ENCODE measurements at places on chromosomes 12 and 14. TPM values are rescaled to one million over a fixed set of nuclear protein-coding genes. Genes with fewer than 3 reads are reported as not detected.

The RDH12 gene
- polyA plus RNA-seq: not detected

The OTOGL gene
- not detected for polyA plus RNA-seq

The TROAP gene
- polyA plus RNA-seq: not detected

The RPL10L gene
- polyA plus RNA-seq: not detected

The RFX4 gene
- polyA plus RNA-seq: not detected

The RNASE3 gene
- 13.8 TPM for polyA plus RNA-seq

The MYG1 gene
- 49.3 TPM for polyA plus RNA-seq

The CCDC175 gene
- polyA plus RNA-seq: not detected

The GARIN6 gene
- not detected for polyA plus RNA-seq

The RNF31 gene
- polyA plus RNA-seq: 43.0 TPM

The POLE2 gene
- 0.47 TPM for polyA plus RNA-seq

GRCh38 chr14:38989922-38990546 is 113.0 kb downstream of the SEC23A start:
- DNase-seq: peak; percentile 5

DNA sequence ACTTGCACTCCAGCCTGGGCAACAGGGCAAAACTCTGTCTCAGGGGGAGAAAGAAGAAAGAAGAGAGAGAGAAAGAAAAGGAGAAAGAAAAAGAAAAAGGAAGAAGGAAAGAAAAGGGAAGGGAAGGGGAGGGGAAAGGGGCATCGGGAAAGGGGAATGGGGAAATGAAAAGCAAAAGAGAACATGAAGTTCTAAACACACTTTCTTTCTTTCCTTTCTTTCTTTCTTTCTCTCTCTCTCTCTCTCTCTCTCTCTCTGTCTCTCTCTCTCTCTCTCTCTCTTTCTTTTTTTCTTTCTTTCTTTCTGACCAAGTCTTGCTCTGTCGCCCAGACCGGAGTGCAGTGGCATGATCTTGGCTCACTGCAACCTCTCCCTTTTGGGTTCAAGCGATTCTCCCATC is 76.9 kb downstream of the RPS6KA5 start:
- no peak for DNase-seq

- DNase-seq: no peak
Measured at GRCh38 chr12:28955491-28955890, 193.6 kb upstream of the FAR2 start.

- no peak for DNase-seq
Measured at GRCh38 chr14:64074961-64075612, 219.1 kb downstream of the ESR2 start.

DNA sequence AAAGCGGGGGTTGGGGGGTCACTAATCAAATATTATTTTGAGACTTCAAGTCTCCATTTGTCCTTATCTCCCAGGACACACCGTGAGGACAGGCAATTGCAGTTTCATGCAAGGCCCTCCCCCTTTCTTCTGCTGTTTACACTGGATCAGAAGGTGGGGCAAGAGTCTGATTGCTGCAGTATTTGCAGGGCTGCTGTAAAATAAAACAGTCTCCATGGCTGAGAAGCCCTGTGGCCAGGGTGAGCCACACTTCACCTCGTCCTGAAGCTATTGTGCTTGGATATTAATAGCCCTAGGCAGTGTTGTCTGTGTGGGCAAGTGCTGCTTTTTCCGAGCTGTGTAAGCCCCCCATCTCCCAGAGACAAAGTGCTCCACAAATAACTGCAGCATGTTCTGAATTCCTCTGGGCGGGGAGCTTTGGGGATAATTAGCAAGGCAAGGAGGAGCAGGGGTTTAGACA is 187.4 kb upstream of the NTF3 start:
- no peak for DNase-seq

DNA sequence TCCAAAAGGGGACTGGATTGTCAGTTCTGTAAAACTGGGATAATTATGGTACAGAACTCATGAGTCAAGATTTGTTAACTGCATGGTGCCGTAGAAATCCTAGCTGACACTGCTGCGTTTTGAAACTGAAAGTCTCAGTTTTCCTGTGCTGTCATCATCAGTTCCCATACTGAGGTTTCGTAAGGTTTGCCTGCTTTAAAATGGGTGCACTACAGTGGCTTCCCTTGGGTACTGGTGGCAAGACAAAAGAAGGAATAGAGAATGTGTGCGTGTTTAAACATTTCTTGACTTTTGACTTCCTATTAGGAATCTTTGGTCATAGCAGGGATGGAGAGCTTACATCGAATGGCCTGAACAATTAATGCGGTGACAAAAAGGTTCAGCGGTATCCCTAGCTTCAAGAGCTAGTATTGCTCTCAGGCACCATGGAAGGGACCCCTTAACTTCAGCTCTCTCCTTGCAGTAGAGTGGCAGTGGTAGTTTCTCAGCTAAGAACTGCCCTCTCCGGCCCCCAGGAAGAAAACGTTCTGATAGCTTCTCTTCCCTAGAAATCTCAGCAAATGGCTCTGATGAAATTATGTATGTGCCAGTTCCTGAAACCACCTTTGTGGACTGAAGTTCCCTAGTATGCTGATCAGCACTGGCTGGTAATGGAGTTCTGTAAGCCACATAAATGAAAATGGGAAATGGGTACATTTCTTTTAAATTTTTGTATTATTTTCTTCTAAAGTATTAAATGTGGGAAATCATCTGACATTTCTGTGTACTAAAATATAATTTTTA is 28.9 kb downstream of the ANO6 start:
- DNase-seq: peak; percentile 89

DNA sequence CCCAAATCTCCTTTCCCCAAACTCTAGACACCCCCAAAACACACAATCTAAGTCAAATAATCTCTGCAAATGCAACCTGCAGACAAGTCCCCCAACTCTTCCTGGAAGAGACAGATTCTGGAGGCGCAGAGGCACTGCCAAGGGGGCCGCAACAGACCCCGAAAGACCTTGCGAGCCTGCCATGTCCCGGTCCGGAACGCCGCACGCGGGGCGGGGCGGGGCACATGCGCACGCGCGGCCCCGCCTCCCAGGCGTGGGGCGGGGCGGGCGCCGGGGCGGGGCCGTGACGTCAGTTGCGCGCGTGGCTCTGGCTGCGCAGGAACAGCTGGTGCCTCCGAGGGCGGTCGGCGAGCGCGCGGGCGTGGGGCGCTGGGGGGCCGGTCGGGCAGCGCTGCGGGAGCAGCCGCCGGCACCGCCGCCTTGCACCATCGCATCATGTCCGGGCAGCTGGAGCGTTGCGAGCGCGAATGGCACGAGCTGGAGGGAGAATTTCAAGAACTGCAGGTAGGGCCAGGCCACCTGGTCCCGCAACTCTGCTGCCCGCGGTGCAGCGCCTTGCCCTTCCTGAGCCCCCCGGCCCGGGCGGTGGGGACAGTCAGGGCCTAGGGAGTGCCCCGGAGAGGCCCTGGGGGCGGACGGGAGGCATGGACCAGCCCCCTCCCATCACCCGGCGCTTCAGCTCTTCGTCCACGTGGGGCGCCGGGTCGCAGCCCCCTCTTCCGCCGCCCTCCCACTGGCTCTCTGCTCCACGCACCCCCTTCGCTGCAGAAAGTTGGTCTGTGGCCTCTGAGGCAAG is at the start of gene TMEM120B:
Gene TMEM120B, plus strand, starts transcription at position 292 of the 796 bp plus-strand sequence. Its CDS starts 144 bp downstream, at position 436.
- DNase-seq: peak; percentile 72

GRCh38 chr12:62291864-62292760 is 31.9 kb downstream of the USP15 start:
- DNase-seq: no peak

DNA sequence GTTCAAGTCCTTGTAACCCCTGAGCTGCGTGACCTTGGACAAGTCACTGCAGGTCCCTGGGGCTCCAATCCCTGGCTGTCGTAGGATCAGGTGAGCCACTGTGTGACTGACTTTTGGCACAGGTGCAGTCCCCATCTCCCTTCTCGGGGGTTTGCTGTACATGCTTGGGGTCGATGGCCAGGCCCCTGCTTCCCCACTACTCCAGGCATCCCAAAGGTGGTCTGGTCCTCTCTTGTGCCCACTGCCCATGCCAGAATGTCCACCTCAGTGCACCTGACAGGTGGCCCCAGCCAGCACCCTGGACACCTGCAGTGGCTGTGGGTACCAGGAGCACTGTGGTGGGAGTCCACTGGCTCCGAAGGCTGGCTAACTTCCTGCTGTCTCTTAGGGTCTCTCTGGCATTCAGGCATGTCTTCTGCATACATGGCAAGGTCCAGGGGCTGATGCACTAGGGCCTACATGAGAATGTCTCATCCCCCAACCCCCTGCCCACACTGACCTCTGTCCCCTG is 14.7 kb downstream of the FOXN4 start:
- no peak for DNase-seq

- DNase-seq: no peak
Measured at GRCh38 chr12:109621901-109622364, 48.3 kb downstream of the MVK start.

DNA sequence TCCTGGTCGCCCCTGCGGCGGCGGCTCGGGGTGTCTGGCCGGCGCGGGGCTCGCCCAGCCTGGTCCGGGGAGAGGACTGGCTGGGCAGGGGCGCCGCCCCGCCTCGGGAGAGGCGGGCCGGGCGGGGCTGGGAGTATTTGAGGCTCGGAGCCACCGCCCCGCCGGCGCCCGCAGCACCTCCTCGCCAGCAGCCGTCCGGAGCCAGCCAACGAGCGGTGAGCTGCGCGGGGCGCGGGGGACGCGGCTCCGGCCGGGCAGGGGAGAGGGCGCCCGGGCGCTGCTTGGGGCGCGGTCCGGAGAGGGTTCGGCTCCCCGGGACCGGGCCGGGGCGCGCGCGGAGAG is at the start of gene LGALS3:
Gene LGALS3, plus strand, starts transcription at position 167 of the 342 bp plus-strand sequence. CDS start 8,122 bp downstream, outside the sequence.
- DNase-seq: peak; percentile 58

GRCh38 chr12:1769809-1770494 is 50.4 kb upstream of the LRTM2 start:
- no peak for DNase-seq

GRCh38 chr14:51342226-51342625 is 102.2 kb downstream of the TMX1 start:
- DNase-seq: no peak

DNA sequence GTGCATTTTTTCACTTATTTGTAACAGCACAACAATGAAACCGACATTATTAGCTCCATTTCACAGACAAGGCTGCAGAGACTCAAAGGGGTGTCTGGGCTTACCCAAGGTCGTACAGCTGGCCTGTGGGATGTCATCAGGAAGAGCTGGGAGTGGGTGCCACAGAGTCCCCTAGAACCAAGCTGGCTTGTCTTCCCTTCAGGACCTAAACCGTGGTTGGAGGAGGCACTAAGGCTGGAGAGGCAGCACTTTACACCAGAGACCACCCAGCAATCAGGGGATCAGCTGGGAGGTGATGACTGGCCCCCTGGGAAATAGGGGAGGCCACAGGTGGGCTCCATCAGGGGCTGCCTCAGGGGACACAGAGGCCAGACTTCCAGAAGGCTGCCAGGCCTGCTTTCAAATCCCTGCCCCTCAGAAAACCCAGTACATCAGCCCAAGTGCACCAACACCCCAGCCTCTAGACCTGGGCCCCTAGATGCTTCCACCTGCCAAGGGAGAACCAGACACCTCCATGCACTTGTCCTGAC is 28.3 kb downstream of the DIO3 start:
- DNase-seq: no peak

DNA sequence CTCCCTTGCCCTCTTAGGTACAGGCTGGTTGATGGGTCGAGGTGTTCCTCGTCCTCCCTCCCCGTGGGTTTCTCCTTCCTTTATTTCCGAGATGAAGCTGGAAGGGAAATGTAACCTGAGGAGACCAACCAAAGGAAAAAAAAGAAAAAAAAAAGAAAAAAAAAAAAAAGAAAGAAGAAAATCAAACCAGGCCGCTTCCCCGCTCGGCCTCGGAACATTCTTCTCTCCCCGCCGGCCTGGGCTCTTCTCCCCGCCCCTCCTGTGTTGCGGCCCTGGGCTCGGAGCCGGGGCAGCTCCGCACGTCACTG is 1.6 kb upstream of the NFATC4 start:
- DNase-seq: no peak

GRCh38 chr14:92955381-92955780 is 32.4 kb downstream of the CHGA start:
- DNase-seq: no peak

DNA sequence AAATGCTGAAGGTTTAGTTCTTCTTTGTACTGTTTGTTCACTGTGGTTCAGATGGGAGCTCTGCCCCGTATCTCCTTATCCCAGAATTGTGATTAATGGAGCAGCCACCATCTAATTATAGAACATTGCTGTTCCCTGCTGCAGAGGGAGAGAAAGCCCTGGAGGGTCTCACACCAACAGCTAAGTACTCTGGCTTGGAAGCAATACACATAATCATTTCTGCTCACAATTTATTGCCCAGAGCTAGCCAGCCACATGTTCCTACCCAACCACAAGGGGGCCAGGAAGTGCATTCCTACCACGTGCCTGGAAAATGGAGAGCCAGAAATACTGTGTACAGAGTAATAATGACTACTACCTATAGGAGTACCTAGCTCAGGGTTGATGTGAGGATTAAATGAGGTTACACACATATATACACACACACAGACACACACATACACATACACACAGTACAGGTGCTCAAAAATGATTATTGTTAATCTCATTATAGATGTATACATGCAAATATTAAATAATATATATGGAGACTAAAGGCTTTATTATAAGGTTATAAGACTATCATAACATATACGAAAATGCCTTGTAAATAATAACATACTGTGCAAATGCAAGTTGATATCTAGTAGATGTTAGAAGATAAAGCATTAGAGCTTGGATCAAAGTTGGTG is 22.3 kb downstream of the MSRB3 start:
- DNase-seq: no peak

- DNase-seq: no peak
Measured at GRCh38 chr12:119154435-119154818, 24.3 kb upstream of the HSPB8 start.

GRCh38 chr12:1799051-1799881 is 21.1 kb upstream of the LRTM2 start:
- DNase-seq: no peak

DNA sequence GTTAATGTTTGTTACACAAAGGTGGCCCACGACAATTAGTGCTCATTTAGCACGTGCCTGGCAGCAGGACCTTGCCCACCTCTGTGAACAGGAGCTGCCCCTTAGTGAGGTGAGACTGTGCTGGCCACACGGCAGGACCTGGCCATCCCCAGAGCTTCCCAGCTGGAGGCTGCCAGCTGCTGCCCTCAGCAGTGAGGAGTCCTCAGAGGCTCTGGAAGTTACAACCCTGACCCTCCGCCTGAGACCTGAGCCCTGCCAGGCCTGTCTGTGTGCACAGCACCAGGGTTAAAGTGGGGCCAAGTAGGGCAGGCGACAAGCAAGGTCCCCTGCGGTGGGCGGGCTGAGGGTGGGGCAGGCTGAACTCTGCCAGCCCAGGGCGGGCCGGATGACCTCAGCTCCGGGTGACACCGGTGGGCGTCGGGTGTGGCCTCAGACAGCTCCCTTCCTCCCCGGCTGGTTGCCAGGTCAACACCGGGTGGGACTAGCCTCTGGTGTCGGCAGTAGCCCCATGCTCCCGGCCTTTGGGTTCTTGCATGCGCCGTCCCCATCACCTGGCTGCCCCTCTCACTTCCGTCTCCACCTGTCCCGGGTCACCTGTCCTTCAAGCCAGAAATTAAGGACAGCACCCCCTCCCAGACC is 9.2 kb upstream of the LBHD2 start:
- no peak for DNase-seq

GRCh38 chr12:45098766-45099165 is 47.9 kb upstream of the DBX2 start:
- DNase-seq: no peak

All from CD14-positive monocyte (primary cell).